ENCODE measurements at places on chromosomes 2 and 18.

DNA sequence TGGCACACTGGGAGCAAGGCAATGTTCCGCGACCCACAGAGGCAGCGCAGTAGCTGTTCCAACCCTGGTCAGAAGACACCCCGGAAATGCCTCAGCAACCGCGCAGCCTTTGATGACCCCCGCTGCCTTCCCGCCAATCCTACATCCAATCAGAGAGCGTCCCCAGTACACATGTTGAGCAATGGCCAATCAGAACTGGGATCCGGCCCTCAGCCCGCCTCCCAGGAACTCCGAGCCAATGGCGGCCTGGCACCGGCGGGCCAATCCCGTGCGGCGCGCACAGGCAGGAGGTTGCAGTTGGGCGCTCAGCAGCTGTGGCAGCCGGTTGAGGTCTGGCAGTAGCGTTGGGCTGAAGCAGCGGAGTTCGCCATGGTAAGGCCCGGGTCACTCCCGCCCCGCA, at the start of gene TUBA3D:
Gene TUBA3D (plus strand): TSS at position 289 of the 400 bp plus-strand sequence. CDS start 81 bp downstream, at position 370.
- no peak for DNase-seq

DNA sequence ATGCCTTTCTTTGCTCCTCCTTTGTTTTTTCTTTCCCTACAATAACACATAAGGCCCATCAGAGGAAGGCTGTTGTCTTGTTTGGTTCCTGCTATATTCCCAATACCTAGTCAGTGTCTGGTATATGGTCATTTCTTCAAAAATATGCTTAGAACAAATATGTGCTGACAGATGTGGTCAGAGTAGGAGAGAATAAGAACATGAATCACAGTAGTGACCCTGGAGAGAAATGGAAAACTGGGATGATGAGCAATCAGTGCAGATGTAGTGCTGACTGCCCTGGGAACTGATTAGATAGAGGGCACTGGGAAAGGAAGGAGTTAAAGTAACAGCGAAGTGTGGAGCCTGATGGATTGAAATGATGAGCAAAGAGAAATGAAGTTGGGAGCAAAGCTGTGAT, 189.4 kb upstream of the LHCGR start:
- no peak for DNase-seq

DNA sequence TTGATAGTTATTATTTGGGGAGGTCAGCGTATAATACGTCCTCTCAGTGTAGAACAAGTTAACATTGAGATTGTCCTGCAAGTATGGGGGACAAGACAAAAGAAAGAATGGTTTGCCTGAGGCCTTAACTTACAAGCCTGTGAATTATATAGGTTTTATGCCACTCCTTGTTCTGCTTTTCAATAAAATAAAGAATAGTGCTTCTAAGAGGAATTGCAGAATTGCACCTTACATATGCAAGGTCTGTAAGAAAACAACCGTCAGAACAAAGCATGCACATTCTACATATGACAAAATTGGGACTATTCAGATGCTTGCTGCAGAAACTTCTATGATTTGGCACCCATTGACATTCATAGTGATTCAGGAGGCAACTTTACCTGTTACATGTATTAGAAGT, 785.0 kb downstream of the NR4A2 start:
- DNase-seq = no peak

DNA sequence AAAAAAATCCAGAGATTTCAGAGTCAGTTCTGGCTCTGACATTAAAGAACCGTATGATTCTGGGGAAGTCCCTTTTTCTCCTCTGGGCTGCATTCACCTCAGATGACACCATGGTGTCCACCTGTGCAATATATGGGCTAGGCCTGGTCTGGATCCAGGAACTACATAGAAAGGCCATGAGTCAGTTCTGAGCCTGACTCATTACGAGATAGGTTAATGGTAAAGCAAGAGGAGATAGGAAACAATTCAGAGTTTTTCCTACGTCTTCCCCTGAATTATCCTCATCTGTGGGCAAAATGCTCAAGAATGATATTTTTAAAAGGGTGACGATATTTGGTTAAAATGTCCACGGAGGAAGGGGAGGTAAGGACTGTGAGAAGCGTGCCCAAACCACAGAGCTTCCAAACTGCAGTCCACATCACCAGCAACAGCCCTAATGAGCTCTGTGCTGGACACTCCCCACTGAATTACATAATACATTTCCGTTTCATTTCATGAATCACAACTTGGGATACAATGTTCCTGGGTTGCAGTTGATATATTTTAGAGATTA, 180.1 kb upstream of the OSR1 start:
- no peak for DNase-seq

DNA sequence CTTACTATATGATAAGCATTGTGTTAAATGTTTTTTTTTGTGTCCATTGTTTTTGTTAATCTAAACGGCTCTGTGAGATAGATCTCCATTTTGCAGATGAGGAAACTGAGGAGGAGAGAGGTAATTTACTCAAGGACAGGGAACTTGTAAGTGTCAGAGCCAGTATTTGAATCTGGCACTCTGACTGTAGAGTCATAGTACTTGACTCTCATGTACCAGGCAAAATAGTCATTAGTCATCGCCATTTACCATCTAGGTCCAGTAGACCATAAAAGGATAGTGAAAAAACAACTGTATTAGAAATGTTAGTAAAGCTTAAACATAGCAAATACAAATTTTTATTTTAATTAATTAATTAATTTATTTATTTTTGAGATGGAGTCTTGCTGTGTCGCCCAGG, 4.8 kb downstream of the PSMD14 start:
- no peak for DNase-seq

DNA sequence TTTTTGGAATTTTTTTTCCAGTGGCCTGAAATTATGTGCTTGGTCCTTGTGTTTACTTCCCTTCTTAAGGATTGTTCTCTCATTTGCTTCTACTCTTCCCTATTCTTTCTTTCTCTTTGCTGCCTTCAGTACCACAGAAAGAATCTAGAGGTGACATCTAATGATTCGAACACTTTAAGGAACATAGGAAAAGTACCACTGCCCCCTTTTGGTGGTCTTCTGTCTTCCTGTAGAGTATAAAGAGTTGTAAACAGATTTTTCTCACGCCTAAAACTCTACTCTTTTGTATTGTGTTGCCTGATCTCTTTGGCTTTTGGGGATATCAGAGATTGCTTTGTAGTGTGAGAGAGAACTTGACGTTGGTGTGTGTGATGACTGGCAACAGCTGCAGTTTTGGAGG, 7.0 kb upstream of the SCTR start:
- DNase-seq = no peak

- DNase-seq = no peak
Measured at GRCh38 chr18:44973282-44973681, 292.6 kb downstream of the SETBP1 start.

- DNase-seq = no peak
Measured at GRCh38 chr2:84796798-84797197, 84.1 kb downstream of the TRABD2A start.

DNA sequence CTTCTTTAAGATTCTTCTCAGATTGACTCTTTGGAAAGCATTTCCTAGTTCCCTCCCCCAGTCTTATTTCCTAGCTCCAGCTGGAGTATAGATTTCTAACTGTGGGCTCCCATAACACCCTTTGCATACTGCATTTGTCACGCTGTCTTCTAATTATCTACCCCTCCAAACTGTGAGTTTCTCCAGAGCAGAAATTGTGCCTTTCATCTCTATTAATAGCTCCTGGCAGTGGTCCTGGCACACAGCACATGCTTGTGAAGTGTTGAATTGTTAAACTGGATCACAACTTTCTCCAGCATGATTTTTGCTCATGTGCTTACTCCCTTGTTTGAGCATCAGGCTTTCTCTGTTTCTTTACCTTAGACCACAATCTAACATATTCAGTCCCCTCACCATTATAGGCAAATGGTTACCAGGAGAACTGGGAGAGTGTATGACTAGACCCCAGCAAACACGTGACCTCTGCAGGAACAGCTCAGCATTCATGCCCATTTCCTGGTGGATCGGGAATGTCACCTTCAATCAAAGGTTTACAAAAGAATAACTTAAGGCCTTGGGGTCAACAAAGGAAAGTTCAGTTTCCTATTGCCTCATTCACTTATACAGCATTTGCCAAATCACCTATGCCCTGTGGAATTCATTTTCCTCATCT, 175.7 kb upstream of the TANK start:
- no peak for DNase-seq

DNA sequence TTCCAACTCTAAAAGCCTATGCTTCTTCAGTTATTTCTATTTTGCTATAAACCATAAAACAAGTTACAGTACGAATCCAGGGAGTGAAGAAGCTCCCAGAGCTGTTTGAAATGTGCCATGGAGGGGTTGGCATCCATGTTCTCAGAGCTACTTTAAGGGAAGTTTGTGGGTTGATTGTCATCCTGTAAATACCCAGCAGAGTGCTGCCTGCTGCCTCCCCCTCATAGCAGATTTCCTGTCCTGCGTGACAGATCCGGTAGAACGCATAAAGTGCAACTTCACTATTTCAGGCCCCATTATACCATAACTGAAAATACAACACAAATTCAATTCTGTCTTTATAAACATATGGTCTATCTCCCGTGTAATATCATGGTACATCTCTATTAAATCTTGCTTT, 114.4 kb downstream of the CTNNA2 start:
- no peak for DNase-seq

DNA sequence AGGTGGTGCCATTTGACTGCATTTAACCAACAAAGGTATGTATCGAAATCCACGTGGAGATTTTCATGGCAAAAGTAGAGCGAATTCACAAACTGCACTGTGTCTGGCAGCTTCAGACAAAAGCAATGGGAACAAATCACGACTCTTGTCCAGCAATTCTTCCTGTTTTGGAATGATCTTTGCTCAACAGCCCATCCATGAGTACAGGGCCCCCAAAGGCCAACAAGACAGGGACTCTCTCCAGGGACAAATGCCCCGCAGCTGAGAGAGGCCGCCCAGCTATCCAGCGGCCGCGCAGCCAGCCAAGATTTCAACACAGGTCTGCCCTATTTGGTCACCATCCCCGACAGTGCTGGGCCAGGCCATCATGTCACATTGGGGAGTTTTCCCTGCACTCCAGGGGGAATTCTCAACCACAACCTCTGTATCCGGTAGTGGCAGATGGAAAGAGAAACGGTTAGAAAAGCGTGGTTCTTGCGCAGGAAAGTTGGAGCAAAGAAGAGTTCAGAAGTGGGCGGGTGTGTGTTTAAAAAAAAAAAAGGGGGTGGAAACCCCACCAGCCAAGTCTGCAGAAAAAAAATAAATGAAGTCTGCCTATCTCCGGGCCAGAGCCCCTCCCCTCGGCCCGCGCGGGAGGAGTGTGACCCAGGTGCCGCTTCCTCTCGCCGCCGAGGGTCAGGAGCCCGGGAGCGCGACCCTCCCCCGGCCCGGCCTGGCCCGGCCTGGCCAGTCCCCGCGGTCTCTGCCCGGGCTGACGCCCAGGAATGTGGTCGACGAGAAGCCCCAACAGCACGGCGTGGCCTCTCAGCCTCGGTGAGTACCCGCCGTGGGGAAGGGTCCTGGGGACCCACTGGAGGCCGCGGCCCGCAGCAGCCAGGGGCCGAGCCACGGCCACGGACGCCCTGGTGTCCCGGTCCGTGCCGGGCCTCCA, at the start of gene GYPC:
Gene GYPC (plus strand): TSS at position 659 of the 931 bp plus-strand sequence. CDS start 106 bp downstream, at position 765.
- DNase-seq = peak; percentile 29

DNA sequence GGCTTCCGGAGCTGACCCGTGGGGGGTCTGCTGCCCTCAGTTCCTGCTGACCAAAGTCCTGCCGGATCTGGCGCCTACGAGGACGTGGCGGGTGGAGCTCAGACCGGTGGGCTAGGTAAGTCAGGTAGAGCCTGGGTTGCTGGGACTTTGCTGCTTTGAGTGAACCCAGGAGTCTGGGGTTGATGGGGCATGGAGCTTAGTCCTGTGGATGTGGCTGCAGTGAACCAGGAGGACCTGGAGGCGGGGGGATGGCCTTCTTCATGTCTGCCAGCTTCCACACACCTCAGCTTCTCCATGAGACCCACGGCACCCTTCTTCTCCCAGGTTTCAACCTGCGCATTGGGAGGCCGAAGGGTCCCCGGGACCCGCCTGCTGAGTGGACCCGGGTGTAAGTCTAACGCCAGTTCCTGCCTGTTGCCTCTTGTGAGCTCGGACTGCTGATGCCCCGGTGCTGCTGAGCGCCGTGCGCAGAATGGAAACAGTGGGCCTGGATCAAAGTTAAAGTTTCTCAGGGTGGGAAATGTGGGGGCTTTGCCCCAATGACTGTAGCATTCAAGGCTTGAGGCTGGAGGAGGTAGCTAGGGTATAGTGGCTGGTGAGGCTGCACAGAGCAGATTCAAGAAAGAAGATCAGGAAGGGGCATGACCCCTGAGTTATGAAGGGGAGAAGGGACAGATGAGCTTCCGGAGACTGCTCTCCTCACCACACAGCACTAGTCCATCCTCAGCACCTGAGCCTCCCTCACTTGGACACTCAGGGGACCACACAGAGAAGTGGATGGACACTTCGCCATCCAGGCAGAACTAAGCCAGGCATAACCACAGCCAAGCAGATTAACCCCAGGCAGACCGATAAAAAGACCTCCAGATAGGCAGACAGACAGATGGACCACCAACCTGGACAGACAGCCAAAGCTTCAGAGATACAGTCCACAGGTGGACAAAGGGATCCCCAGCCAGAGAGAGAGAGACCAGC, 17.3 kb downstream of the PTPN18 start:
- no peak for DNase-seq

DNA sequence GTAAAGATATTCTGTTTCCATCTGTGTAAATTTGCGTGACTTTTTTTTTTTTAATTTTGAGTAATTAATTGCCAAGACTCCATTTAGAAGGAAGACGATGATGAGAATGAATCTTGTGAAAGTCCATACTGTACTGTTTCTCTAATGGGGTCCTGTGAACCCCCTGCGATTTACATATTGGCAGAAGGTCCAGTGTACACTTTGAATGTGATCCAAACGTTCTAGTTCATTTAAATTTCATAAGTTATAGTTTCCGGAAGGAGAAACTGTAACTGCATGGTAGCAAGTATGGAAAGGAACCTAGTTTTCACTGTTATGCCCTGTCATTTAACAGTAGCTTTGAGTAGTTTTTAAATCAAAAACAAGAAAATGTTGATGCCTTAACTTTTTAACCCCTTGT, 166.7 kb downstream of the FMNL2 start:
- DNase-seq = no peak

- DNase-seq = no peak
Measured at GRCh38 chr2:205682239-205682970, at the start of gene NRP2. TSS of gene NRP2 (plus strand) at chr2:205682501. CDS start at chr2:205683291, 790 bp downstream.

DNA sequence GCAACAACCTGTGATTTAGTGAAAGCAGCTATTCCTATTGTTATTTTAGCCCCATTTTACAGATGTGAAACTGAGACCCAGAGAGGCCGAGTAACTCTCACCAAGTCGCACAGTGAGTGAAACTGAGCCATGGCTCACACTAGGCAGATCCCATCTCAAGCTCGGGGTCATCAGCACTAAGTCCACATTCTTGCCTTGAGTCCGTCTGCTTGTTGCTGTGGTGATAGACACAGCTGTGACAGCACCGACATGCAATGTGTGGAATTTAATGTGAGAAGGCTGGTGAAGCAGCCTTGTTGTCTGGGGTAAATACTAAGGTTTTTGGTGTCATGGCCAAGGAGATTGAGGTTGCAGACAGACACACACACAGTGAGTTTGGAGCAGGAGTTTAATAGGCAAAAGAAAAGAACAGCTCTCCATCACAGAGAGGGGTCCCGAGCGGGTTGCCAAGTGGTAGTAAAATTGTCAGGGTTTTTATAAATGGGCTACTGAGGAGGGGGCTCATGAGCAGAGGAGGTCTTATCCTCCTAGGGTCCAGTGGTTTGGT, 40.2 kb upstream of the GMCL1 start:
- no peak for DNase-seq

GRCh38 chr2:218743068-218743467, 32.4 kb downstream of the TTLL4 start:
- no peak for DNase-seq

- no peak for DNase-seq
Measured at GRCh38 chr2:145023334-145023934, 503.5 kb upstream of the ZEB2 start.

- no peak for DNase-seq
Measured at GRCh38 chr2:220270481-220271070, 643.1 kb downstream of the SLC4A3 start.

GRCh38 chr2:151782378-151783132, 45.7 kb downstream of the ARL5A start:
- no peak for DNase-seq

Data from stimulated activated CD8-positive, alpha-beta memory T cell treated with anti-CD3 and anti-CD28 coated beads, Interleukin-15, amount 100 ng/mL, for 4 hours (primary cell).